ENCODE measurements at places on chromosomes 13 and 19. TPM values are rescaled to one million over a fixed set of nuclear protein-coding genes. Genes with fewer than 3 reads are reported as not detected.

The CALR3 gene
- not detected for total RNA-seq

The SULT2B1 gene
- total RNA-seq: not detected

The IQCN gene
- total RNA-seq: 0.11 TPM

The HOMER3 gene
- total RNA-seq: 134 TPM

The FFAR3 gene
- not detected for total RNA-seq

The ZNF808 gene
- total RNA-seq: 7.9 TPM

The CCDC8 gene
- 8.9 TPM for total RNA-seq

The IGFL1 gene
- not detected for total RNA-seq

The STOML3 gene
- not detected for total RNA-seq

The TMEM255B gene
- 7.7 TPM for total RNA-seq

The RAB3A gene
- 1.8 TPM for total RNA-seq

The PEAK3 gene
- not detected for total RNA-seq

DNA sequence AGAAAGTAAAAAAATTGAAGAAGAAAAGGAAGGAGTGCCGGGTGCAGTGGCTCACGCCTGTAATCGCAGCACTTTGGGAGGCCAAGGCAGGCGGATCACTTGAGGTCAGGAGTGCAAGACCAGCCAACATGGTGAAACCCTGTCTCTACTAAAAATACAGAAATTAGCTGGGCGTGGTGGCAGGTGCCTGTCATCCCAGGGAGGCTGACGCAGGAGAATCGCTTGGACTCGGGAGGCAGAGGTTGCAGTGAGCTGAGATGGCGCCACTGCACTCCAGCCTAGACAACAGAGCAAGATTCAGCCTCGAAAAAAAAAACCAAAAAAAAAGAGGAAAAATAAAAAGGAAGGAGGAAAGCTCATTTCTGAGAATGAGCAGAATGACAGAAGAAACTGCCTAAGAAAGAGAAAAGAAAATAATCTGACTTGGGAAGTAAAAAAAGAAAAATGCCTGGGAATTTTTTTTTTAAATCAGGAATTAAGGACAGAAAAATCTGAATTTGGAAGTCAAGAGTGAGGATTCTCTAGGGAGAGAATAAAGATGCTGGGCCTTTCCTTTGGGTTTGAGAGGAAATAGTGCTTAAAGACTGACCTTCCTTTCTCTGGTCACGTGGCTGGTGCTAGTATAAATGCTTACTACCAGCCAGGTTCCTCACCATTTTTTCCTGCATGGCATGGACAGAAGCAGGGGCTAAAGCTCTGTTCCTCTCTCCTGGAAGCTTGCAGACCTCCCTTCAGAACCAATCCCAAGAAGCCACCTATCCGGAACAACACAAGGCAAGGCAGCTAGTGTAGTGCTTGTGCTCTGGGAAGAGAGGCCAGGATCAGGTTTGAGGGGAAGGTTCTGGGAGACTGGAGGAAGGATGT lies at the start of gene FFAR2:
FFAR2 (plus strand) TSS at position 652 of the 864 bp plus-strand sequence. CDS start 1,458 bp downstream, outside the sequence.
- DNase-seq: no peak

GRCh38 chr13:24033527-24034302 lies 126.8 kb upstream of the SPATA13 start:
- DNase-seq: peak; percentile 78

DNA sequence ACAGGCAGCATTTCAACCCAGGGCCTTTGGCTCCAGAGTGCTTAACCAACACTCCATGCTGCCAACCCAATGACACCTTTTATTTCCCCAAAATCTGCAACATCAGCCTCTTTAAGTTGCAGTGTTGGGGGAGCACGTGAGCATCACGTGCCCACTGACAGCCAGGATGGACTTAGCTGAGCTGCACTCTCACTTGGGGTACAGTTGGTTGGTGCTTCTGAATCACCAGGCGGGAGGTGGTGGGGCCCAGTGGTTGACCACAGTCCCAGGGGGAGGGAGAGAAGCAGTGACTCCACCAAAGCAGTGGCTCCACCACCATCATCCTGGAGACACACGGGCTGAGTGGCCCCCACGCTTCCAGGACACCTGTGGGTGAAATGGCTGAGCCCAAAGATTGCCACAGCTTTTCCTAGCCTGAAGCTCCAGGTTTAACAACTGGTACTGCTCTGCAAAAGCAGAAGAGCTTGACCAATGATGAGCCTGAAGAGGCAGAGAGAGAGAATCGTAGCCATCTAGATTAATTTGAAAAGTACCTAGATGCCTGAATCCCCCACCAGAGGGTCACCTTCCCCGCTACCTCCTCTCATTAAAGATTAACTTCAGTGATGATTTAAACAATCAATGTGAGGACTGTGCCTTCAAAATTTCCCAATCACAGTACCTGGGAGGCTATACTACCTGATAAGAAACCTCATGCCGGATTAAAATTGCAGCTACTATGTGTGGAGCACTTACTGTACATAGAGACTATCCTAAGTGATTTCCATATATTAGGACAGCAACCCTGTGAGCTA lies 193.8 kb downstream of the FOXO1 start:
- DNase-seq: no peak

- DNase-seq: no peak
Measured at GRCh38 chr19:48639483-48640375, 2.5 kb upstream of the DBP start.

GRCh38 chr13:26325876-26326275 lies 71.9 kb downstream of the CDK8 start:
- no peak for DNase-seq

GRCh38 chr13:45341799-45342500 lies 967 bp upstream of the TPT1 start:
- peak; percentile 85 for DNase-seq

- DNase-seq: no peak
Measured at GRCh38 chr19:57829316-57829715, 783 bp upstream of the ZNF587B start.

DNA sequence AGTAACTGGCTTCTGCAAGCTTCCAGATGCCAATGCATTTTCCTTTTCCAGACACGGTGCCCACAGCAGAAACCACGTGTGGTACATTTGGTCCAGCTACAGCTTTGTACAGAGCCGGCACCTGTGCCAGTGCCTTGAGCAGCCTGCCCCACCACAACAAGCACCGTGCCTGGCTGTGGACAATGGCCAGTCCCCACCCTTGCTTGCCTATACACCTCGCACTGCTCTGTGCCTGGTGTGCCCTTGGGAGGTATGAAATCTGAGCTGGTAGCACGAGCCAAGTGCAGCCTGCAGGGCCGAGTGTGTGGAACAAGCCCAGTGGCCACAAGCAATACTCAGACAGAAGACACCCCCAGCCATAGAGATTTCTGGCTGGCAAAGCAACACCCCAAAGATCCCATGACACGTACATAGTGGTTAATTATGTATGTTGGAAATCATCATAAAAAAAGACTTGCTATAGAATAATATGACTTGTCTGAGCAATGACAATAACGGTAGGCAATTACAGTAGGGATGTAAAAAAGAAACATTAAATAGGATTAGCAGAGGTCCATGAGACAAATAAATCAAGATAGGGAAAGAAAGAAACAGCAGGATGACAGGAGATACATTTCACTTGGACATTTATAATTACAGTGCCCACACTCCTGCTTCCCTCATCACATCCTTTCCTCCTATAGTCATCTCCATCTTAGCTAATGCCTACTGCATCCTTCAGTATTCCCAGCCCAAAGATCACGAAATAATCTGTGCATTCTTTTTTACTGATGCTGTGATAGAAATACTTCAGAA lies 1399.5 kb downstream of the PCDH9 start:
- DNase-seq: no peak

- peak; percentile 20 for DNase-seq
Measured at GRCh38 chr13:109465148-109465547, 321.2 kb downstream of the IRS2 start.

DNA sequence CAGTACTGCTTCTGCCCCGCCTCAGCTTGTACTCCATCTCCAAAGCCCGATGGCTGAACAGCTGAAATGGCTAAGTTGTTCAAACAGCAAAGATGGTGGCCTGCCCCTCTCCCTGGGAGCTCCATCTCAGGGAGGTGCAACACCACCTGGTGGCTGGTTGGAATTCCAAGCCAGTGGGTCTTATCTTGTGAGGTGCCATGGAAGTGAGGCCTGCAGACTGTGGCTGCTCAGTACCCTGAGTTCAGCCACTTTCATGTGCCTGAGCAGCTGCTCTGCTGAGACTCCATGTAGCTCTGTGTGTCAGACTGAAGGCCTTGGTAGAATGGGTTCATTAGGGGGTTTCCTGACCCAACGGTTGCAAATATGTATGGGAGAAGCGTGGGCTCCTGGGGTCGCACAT lies 67.3 kb upstream of the SPRY2 start:
- DNase-seq: no peak

DNA sequence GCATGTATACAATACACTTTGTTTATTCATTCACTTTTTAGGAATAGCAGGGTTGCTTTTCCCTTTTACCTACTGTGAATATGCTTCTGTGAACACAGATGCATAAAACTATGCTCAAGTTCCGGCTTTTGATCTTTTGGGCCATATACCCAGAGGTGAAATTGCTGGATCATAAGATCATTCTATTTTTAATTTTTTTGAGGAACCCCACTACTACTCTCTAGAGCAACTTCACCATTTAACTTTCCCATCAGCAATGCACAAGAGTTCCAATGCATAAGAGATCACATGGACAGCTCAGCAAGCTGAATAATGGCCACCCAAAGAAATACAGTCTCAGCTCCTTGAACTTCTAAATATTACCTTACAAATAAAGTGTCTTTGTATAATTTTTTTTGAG lies 17.0 kb upstream of the SIGLEC10 start:
- DNase-seq: no peak

DNA sequence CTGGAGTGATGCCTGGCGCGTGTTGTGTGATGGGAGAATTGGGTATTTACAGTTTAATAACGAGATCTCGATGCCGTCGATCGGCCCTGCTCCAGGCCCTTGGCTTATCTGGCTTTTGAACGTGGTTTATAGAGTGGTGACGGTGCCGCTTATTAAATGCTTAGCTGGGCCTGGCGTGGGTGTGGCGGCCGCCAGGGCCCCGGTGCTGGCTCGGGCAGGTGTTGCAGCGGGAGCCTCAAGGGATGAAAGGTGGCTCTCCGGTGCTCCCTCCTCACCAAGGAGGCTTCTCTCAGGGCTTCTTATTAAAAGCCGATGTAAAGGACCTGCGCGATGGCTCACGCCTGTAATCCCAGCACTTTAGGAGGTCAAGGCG lies 173.8 kb downstream of the KDM4B start:
- DNase-seq: no peak

- no peak for DNase-seq
Measured at GRCh38 chr13:40692946-40693345, 26.5 kb upstream of the FOXO1 start.

DNA sequence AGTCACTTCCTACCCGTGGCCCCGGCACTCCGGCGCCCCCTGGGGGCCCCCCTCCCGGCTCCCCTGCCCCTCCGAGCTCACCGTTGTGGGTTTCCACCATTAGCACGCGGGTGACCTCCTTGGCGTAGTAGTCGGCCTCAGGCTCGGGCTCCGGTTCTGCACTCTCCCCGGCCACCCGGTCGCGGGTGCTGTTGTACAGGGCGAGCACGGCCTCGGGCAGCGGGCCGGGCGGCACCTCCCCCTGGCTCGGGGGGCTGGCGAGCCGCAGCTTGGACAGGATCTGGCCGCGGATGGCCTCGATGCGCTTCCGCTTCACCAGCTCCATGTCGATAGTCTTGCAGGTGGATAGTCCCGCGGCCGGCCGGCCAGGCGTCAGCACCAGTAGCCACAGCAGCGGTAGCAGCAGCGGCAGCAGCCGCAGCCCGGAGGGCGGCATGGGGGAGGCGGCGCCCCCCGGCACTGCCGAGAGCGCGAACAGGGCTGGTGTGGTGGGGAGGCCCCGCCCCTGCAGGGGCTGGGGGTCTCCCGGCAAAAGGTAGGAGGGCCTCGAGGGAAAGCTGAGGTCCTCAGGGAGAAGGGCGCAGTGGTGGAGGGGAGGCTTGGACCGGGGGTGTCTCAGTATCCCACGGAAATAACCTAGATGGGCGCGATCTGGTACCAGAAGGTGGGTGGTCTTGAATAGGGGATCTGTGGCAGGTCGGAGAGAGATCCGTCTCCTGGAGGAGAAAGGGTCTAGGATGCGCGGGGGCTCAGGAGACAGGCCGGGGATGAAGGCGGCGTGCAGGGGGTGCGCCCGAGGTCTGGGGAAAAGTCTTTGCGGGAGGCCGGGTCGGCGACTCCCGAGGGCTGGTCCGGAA lies 885 bp downstream of the TGFB1 start:
- DNase-seq: peak; percentile 70

DNA sequence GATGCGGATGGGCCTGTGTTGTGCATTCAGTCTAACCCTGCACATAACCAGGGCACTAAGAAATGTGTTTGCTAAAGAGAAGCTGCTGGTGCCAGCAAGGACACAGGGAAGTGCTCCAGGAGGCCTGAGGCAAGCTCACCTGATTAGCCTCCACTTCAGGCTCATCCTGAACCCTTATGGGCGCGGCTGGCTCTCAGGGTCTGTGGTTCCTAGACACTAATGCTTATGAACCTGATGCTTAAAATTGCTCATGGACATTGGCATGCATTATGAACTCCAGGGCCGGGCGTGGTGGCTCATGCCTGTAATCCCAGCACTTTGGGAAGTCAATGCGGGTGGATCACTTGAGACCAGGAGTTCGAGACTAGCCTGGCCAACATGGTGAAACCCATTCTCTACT lies 34.3 kb downstream of the SERP2 start:
- DNase-seq: no peak

GRCh38 chr13:50685491-50685890 lies 158.0 kb downstream of the DLEU7 start:
- DNase-seq: peak; percentile 40

GRCh38 chr13:86403181-86403580 lies 604.0 kb upstream of the SLITRK6 start:
- DNase-seq: no peak

DNA sequence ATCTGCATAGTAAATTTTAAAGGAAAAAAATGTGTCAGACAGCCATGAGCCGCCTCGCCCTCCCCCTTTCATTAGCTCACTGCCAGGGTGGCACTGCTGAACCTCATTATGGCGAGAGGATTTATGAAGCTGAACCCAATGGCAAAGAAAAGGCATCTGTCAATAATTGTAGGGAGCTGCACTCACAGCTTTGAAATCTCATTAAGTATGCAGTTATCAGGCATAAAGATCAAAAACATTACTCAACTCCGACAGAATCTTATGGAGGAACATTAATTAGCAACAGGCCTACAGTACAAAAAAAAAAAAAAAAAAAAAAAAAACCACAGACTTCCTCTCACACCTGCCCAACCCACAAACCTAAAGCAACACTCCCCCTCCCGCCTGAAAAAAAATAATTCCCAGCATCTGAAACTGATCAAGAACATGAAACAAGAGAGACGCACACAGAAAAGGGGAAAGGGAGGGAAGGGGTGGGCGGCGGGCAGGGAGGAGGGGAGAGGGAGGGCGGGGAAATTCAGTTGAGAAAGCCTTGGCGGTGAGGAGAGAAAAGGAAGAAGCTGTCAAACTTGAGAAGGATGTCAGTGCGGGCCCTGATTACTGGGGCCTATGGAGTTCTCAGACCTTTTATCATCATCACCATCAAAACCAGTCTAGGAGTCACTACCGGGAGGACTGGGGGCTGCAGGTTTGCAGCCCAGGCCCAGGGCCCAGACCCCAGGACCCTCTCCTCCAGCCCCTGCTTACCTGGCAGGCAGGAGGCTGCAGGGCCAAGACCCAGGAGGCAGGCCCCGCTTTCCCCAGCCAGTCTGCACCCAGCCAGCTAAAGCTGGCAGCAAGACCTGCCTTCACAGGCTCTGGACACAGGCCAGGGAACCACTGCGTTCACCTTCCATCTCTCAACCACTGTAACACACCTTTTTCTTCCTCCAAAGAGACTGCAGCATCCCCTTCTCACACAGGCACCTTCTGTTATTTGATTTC lies 8.9 kb downstream of the TSHZ3 start:
- peak; percentile 68 for DNase-seq

Data from GM23248 (cell line).